ENCODE measurements at places on chromosomes 12 and 14.

- DNase-seq: no peak
These were observed 272.8 kb downstream of the LRIG3 start for GRCh38 chr12:58647495-58647894.

DNA sequence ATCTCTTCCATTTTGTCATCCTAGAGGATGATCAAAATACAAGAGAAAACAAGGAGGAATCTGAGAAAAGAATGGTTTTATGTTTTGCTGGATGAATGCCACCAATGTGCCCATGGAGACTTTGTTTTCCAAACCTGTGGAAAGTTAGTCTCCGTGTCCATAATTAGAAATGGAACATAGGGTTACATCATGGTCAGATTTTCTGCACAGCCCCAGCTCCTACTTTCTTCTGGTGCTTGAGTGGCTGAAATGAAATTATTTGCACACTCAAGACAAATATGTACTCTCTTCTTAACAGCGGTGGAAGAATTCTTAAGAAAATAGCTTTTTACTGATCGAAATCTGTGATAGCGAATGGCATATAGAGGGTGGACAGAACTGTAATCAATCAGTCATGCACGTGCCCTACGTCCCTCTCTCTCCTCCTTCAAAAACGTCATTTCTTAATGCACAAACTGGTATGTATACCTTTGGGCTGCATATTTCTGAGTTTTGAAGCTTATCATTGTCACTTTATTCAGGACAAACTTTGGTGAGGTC is 825.2 kb downstream of the AACS start:
- no peak for DNase-seq

DNA sequence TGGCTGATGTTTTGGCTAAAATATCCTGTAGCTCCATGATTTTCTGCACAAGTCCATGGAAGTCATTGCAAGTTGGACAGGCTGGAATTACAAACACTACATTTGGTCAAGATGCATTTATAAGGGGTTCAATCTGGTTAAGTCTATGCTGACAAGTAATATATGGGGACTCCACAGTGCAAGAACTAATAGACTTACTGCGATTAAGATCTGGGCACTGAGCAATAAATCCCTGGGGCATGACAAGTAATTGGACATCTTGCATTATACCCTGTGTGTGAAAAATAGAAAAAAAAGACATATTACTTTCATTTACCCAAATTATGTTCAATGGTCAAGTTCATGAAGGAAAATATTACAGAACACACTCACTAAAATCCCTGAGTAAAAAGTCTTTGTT is 99.1 kb downstream of the NELL2 start:
- no peak for DNase-seq

- DNase-seq: no peak
These were observed 88.6 kb downstream of the DDHD1 start for GRCh38 chr14:53064475-53064874.

DNA sequence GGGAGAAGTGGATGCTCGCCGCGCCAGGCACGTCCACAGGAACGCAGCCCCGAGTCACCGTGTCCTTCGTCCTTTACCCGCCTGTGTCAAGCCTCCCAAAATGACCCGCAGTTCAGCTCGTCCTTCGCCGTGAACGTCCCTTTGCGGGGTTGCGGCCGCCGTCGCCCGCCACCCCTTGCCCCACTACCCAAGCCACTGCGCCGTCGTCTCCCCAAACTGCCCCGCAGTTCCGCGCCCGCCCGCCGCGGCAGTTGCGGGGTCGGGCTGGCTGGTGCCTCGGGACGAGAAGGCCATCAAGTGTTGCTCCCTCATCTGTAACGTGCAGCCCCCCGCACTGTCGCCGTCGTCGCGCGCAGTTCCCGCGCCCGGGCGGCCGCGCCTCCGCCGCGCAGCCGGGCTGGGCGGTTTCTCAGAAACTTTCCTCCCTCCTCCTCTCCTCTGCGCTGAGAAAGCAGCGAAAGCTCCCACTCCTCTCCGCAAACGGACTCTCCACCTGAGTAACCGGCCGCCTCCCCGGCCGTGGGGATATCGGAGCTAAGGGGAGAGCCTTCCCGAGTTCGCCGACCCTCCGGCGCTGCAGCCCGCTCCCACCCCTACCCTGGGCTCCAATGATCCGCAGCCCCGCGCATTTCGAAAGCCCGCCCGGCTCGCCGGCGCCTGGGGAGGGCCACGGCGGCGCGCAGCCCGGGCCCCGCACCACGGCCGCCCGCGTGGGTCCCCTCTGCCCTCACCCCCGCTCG is 6.7 kb downstream of the CDKN1B start:
- DNase-seq: no peak

- DNase-seq: no peak
These were observed 622.4 kb downstream of the SLC6A15 start for GRCh38 chr12:84290168-84290567.

DNA sequence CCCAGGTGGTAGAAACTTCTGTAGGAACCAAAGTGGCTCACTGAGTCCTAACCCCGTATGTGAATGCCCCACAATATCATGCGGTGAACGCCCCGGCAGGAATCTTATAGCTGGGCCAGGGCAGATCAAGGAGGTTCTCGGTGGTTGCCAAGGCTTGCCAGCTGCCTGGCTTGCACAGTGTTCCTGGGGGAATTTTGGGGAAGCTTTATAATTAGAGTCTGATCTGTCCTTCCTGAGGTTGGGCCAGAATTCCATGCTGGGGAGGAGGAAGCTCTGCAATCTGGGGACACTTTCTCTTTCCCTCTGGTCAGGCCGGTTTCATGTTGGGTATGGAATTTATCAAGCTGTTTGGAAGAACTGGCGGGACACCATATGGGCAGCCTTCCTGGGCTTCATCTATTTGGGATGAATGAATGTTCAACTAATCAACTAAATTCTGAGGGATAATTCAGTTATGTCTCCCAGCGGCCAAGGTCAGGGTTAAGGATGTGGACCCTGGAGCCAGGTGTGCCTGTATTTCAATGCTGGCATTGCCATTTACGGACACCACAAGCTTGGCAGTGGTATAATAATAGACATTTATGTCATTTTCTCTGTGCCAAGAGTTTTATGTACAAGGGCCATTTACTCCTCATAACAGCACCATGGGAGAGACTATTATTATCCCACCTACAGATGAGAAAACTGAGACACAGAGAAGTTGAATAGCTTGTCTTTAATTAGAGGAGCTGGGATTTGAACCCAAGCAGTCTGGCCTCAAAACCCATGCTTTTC is 54.3 kb downstream of the SVOP start:
- no peak for DNase-seq

- DNase-seq: no peak
These were observed 35.9 kb upstream of the EGLN3 start for GRCh38 chr14:33986804-33987203.

GRCh38 chr12:131511391-131511802 is 199.5 kb upstream of the SFSWAP start:
- no peak for DNase-seq

- no peak for DNase-seq
These were observed 191.7 kb downstream of the DAD1 start for GRCh38 chr14:22397221-22397737.

DNA sequence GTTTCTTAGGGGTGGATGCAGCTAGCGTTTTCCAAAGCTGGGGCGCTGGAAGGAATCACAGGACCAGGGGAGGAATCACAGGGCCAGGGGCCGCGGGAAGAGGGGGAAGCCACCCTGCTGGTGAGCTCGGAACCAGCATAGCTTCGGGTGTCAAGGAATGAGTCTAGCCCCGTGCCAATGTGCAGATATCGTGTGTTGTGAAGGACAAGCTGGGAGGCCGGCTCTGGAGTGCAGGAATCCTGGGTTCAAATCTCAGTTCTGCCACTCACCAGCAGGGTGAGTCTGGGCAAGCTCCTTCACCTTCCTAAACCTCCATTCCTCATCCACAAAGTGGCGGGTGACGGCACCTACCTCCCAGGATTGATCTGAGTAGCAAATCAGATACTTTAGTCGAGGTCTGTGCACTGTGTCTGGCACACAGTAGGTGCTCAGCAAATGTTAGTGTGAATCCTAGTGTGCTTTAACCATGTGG is 53.6 kb upstream of the RIN3 start:
- no peak for DNase-seq

GRCh38 chr14:55747186-55747585 is 167.2 kb downstream of the KTN1 start:
- DNase-seq: no peak

DNA sequence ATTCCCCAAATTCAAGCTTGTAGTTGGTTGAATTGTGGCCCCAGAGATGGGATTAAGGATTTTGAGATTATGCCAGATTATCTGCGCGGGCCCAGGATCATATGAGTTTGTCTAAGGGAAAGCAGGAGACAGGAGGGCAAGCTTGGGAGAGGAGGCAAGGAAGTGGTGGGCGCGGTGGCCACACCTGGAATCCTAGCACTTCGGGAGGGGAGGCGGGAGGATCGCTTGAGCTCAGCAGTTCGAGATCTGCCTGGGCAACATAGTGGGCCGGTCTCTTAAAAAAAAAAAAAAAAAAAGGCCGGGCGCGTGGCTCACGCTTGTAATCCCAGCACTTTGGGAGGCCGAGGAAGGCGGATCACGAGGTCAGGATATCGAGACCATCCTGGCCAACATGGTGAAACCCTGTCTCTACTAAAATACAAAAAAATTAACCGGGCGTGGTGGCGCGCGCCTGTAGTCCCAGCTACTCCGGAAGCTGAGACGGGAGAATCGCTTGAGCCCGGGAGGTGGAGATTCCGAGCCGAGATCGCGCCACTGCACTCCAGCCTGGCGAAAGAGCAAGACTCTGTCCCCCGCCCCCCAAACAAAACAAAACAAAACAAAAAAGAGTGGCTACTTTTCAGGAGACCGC is 881 bp upstream of the PUS1 start:
- DNase-seq: no peak

DNA sequence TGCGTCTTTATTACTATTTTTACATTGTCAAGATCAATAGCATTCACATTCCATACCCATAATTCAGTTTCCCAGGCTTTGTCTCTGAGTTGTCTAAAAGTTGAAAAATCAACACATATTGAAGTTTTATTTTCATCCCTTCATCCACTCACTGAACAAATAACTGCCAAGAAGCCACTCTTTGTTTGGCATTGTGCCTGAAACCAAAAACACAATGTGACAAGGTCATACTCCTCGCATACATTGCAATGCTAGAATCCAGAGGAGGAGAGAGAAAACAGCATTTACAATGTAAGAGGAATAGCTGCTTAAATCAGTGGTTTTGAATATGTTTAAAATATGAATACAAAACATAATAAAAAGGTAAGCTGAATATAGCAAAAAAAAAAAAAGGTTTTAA is 71.8 kb downstream of the CCDC60 start:
- DNase-seq: no peak

- no peak for DNase-seq
These were observed 112.8 kb downstream of the SYT1 start for GRCh38 chr12:78977304-78977867.

GRCh38 chr14:58717211-58717610 is 79.4 kb downstream of the DACT1 start:
- DNase-seq: no peak

DNA sequence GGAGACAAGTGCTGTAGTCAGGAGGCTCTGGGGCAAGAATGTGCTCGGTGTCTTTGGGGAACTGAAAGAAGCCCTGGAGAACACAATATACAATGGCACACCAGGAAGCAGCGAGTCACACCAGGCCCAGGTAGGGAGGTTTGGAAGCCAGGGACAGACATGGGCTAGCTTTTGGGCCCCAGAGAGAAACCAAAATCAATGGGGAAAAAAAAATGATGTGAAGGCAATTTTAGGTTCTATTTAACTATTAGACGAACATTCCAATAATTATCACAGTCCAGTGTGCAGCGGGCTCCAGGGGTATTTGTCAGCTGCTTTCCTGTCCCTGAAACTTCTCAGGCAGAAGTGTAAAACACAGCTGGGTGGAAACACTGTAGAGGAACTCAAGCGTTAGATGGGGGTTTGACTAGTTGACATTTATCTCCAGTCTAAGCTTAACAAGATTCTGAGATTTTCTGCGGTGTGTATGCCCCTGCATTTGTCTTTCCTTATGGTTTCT is 21.8 kb upstream of the EGLN3 start:
- DNase-seq: no peak

GRCh38 chr12:31931796-31932715 is 27.2 kb upstream of the RESF1 start:
- no peak for DNase-seq

GRCh38 chr14:87815121-87815520 is 177.9 kb downstream of the GALC start:
- no peak for DNase-seq

DNA sequence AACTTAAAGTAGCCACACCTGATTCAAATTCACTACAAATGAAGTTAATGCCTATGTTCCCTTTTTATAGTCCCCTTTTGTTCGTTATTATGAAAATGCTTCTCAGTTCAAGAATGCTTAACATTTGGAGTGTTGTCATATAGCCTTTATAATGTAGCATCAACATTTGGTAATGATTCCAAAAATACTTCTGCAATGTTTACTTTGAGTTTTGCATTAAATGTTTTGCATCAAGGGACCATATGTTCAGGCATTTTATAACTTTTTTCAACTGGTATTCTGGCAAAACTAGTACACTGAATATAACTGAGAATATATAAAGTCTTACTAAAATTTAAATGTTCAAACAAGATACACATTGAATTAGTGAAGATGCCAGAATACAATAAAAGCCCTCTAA is 209.6 kb upstream of the SLC16A7 start:
- no peak for DNase-seq

GRCh38 chr12:114710151-114710550 is 26.2 kb upstream of the TBX3 start:
- DNase-seq: no peak

DNA sequence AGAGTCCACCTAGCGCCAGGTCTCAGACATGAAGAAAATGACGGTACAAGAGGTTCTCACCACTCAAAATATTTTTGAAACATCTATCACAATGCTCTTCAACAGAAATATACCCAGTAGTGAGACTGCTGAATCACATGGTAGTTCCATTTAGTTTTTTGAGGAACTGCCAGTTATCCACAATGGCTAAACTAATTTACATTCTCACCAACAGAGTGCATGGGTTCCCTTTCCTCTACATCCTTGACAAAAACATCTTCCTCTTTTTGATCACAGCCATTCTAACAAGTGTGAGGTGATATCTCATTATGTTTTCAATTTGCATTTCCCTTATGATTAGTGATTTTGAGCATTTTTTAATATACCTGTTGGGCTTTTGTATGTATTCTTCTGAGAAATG is 5.7 kb upstream of the GPR65 start:
- DNase-seq: no peak

DNA sequence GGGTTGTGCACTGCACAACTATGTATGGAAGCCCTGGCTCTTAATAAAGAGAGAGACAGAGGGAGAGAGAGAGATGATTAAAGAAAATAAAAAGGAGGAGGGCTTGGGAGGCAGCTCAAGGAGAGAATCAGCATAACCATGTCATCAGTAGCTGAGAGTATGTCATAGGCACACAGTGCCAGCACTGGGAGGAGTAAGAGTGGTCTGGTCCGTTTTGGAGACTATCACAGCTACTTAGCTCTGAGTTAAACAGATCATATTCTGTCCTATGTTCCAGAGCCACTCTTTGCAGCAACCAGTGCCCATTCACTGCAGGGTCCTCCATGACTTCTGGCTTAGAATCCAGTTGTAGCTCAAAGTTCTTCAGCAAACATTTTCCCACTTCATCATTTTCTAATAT is 59.0 kb downstream of the GTF2A1 start:
- no peak for DNase-seq
